ENCODE measurements at places on chromosomes 4 and X.

- no peak for DNase-seq
Observed at GRCh38 chrX:100048156-100048555, 361.9 kb downstream of the PCDH19 start.

DNA sequence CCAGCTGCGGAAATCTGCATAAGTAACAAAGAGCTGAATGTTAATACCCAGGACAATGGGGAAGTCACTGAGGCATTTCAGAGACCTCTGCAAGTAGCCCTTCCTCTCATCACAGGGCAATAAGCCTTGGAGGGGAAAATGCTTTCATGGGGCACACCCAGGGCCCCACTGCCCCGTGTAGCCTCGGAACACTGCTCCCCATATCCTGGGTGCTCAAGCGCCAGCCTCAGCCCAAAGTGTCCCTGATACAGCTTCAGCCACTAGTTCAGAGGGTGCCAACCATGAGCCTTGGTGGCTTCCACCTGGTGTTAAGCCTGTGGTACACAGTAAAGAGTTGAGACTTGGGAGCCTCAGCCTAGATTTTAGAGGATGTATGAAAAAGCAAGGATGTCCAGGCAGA is 402.8 kb upstream of the CXorf51A start:
- no peak for DNase-seq

DNA sequence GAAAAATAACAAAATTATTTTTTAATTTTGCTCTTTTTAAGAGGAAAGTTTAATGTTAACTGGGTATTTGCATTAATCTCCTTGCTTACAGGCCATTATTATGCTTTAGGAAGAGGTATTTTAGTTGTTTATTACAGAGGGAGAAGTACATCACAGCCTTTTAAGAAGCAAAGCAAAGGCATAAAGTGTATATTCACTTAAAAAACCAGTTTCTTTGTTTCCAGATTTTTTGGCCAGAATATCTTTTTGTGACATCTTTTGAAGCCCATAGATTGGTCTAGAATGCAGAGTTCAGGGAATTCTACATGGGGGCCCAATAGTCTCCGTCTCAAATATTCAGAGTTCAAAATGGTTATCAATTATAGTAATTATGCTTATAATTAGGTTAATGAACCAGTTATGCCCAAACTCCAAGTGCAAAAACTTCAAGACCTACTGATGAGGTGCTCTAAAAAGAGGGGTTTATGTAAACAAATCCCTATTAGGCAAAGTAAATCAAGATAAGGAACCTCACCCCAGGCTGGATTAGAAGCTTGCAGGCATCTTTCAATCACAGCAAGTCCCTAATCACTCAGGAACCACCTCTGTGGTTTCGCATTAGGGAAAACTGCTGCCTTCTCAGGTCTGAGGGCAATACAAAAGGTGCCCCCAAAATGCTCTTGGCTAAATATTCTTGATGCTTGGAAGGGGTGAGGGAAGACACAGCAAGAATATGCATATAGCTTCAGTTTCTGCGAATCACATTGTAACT is 1.4 kb downstream of the CXXC4 start:
- no peak for DNase-seq

DNA sequence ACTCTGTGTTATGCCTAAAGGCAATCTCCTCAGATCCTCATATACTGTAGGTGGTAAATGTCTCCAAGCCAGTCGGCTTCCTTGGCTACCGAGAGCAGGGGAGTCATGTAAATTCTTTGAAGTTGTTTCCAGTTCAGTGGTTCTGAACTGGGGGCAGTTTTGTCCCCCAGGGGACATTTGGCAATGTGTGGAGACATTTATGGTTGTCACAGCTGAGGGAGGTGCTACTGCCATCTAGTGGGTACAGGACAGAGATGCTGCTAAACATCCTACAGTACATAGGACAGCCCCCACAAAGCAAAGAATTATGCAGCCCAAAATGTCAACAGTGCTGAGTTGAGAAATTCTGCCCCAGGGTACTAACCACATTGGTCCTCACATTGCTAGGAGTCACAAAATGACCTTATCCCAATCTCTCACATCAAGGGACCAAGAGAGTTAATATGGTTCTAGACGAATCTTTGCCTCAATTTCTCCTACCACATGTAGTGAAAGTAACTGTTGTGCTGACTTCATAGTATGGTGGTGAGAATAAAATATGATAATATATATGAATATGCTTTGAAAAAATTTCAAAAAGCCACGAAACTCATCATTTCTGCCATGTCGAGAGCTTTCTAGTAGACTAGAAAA is 104.4 kb upstream of the ARHGAP24 start:
- no peak for DNase-seq

DNA sequence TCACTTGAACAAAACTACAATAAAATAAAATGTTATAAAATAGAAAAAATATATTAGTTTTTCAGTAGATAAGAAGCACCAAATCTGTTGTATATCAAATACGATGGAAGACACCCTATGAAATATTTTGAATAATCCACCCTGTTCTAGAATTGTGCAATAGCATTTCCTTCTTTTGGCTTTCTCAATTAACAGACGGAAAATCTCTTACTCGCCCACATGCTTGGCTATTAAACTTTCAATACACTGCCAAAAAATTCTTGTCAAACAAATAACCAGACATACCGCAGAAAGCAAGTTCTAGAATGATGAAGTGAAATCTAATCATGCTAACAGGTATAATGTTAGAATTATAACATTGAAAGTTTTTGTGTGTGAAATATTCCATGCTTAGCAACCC is 671.6 kb upstream of the SLIT2 start:
- no peak for DNase-seq

GRCh38 chr4:159163521-159163920 is 60.6 kb downstream of the RAPGEF2 start:
- DNase-seq, result no peak

DNA sequence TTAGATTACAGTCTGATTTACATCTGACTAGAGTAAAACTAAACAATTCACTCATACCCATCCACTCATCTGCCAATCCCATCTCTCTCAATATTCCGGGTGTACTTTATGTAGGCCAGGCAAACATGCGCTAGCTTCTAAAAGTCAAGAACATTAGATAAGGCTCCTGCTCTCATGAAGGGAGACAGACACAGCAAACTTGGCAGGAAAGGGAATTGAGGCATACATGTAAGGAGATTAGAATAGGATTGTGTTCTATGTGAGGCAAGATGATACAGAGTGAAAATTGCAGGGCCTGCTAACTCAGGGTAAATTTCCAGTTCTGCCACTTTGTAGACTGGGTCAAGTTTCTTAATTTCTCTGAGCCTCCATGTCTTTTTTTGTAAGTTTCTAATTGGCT is 135.8 kb downstream of the CDS1 start:
- DNase-seq, result no peak

DNA sequence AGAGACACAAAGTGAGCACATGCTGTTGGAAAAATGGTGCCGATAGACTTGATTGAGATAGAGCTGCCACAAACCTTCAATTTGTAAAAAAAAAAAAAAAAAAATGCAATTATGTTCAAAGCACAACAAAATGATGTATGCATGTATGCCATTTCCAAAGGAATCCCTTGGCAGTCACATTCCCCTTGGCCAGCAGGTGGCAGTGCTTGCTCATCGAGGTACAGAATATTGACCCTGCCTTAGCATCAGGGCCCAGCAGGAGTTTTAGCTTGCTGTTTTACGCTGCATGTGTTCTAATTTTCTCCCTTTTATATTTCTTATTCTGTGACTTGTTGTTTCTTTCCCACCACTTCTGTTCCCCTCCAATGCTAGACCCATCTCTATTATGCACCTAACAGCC is 34.5 kb upstream of the CYBB start:
- peak; percentile 31 for DNase-seq

- DNase-seq, result no peak
Observed at GRCh38 chrX:115892056-115892708, 278.4 kb upstream of the AGTR2 start.

GRCh38 chr4:74653331-74654229 is 140.7 kb downstream of the BTC start:
- no peak for DNase-seq

- DNase-seq, result no peak
Observed at GRCh38 chrX:19715711-19716638, 171.4 kb downstream of the SH3KBP1 start.

DNA sequence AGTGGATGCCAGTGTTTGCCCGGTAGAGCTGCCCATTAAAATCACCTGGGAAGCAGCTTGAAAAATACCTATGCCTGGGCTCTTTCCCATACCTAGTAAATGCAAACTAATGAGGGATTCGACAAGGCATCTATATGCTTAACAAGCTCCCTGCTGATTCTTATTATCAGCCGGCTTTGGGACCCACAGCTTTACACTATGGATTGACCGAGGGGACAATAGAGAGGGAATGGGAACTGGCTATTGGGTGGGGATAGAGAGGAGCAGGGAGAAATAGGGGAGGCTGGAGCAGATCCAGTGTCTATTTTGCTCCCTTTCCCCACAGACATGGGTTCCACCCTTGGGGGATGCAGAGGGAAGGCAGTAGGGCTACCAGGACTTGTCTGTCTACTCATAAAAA is 103.1 kb upstream of the TEX13D start:
- no peak for DNase-seq

DNA sequence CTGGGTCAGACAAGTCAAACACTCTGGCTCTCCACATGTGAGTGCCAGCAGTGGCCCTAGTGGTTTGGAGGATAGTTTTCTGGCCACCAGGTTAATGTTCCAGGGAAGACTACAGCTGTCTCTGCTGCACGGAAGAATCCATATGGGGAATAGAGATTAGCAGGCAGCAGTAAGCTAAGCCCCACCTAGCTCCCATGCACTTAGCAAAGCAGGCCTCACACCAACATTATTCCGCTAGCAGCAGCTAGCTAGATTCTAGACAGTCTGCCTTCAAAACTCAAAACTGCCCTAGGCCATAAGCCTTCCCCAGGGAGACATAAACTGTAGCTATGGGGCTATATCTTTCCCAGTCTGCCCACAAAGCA is 203.4 kb downstream of the CHIC1 start:
- no peak for DNase-seq

GRCh38 chr4:126338548-126338947 is 1023.8 kb downstream of the FAT4 start:
- DNase-seq, result no peak

GRCh38 chr4:142708231-142708630 is 137.9 kb downstream of the INPP4B start:
- DNase-seq, result no peak

DNA sequence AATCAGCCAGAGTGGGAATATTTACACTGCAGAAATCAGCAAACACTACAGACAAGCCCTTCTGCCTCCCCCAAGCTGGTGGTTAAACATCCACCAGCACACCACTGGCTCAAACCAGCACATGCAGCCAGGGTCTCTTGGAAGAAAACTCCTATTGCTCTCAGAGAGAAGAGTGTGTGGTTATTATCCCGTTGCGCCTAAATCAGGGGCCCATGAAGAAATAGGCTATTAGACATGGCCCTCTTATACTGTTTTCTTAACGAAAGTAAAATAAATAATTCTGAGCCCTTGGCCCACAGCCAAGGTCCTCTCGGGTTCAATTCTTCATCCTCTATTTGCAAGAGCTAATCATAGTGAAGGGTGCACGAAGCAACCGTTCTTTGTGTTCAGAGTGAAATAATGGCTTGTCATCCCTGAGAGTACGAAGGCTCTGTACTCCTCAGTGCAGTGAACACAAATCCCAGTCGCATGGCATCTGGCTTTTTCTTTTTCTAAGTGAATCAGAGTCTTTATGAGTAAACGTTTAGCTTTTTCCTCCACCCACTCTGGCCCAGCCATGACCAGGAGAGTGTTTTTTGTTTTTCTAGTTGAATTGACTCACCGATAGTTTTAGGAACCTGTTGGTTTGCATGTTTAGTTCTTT is 33.4 kb upstream of the RBM47 start:
- no peak for DNase-seq

DNA sequence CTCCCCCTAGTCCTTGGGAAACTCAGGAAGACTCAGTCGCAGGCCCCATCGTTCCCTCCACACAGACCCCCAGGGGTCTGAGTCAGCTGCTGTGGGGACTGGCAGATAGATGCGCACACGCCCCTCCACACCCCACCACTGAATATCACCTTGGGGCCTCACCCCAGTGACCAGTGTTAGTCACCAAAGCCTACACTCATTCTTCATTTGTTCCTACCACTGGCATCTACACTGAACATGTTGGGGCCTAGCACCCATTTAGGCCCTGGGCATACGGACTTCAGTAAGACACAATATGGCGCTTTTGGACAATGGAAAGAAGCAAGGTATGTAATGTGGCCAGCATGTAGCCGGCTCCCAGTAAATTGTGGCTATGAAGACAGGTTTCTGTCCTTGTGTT is 154.1 kb upstream of the PJA1 start:
- no peak for DNase-seq

GRCh38 chr4:107564326-107564725 is 155.7 kb downstream of the PAPSS1 start:
- DNase-seq, result no peak

DNA sequence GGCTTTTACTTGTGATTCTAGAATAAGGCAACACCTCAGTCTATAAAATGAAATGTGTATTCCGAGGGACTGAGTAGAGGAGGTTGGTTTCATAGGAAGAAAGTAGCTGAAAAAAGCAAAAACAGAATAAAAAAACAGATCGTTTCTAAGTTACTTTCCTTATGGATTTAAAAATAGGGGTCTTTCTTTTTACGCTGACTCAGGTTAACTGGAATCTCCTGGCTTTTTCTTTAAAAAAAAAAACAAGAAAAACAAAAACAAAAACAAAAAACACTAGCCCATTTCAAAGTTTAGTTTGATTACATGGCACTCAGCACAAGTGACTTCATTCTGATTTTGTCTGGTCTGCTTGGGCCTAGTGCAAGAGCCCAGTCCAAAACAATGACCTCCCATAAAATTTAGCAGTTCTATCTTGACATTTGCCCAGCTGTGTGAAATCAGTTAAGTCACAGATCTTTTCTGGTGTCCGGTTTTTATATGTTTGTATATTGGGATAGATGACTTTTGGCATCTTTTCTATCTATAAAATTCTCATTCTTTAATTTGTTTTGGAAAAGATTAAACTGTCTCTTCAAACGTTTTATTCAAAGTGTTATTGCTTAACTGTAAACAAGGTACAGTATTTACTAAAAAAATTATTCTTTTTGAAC is 222.7 kb upstream of the HTR2C start:
- no peak for DNase-seq

DNA sequence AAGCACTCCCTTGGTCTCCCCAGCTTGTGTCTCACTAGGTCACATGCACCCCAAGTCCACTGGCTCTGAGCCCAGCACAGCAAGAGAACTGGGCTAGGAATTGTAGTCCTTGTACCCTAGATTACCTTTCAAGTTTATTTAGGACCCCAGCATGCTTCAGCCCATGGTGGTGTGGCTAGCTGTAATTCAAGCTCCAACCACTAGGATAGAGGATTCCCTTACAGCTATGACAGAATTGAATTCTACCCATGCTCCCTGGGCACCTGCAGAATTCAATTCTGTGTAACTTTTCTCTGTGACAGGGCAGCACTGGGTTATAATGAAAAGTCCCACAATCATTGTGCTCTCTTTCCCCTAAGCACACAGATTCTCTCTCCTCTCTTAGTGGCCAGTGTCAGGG is 253.8 kb upstream of the DMD start:
- no peak for DNase-seq

DNA sequence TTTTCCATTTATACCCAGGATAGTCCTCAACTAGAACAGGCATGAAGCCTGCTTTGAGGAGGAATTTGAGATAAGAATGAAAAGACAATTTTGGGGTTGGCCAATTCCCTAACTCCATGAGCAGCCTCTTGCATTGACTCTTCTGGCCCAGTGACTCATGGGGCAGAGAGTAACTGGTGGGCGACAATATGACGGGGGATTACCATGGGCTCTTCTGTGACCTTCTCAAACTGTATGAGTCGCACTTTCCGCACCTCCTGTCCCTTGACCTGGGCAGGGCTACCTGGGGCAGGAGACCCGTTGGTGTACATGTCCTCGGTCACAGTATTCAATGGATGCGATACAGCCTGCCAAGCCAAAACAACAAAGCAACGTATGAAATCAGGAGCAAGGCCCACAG is 13.3 kb downstream of the MPP1 start:
- no peak for DNase-seq
